Uterus (tissue), 4 donors: ENCODE measurements at places on chromosomes 3 and 15. TPM values are rescaled to one million over a fixed set of nuclear protein-coding genes. Genes with fewer than 3 reads are reported as not detected.

DNA sequence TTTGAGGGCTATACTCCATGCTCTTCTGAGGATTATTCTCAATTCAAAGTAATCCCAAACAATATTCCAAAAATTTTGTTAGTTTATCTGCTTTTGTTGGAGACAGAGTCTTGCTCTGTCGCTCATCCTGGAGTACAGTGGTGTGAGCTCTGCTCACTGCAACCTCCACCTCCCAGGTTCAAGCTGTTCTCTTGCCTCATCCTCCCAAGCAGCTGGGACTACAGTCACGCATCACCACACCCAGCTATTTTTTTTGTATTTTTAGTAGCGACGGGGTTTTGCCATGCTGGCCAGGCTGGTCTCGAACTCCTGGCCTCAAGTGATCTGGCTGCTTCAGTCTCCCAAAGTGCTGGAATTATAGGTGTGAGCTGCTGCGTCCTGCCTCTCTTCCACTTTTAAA, 39.1 kb downstream of the MEF2A start:
- no peak for DNase-seq

GRCh38 chr15:33655488-33655887, 312.8 kb upstream of the CHRM5 start:
- no peak for DNase-seq

DNA sequence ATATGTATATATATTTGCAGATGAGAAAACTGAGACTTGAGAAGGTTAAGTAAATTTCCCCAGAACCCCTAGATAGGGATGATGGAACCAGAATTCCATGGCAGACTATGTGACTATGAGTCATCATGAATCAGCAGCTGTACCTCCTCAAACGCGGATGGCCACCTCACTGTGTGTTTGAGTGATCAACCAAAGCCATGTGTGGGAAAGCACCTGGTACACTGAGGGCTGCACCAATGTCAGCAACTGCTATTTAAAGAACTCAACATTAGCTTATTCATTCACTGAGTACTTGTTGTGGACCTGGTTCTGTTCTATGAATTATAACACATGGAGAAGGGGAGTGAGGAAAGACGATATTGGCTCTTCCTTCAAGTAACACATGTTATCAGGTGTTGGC, 377.0 kb downstream of the GAP43 start:
- no peak for DNase-seq

DNA sequence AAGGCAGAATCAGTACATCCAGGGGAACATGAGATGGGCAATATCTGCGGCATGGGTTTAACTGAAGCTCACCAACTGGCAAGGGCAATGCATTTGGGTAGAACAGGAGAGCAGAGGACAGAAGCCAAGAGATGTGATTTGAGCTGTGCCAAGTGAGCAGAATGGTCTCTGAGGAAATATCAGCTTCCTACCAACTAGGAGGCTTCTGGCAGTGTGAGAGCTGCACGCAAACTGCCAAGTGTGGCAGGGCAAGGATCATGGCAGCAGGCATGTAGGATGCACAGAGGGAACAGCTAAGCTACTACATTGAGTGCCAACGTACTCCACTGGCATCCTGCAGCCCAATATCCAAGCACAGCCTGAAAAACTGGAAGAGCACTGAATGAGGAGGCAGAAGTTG, 1036.5 kb downstream of the TUSC7 start:
- DNase-seq = no peak

DNA sequence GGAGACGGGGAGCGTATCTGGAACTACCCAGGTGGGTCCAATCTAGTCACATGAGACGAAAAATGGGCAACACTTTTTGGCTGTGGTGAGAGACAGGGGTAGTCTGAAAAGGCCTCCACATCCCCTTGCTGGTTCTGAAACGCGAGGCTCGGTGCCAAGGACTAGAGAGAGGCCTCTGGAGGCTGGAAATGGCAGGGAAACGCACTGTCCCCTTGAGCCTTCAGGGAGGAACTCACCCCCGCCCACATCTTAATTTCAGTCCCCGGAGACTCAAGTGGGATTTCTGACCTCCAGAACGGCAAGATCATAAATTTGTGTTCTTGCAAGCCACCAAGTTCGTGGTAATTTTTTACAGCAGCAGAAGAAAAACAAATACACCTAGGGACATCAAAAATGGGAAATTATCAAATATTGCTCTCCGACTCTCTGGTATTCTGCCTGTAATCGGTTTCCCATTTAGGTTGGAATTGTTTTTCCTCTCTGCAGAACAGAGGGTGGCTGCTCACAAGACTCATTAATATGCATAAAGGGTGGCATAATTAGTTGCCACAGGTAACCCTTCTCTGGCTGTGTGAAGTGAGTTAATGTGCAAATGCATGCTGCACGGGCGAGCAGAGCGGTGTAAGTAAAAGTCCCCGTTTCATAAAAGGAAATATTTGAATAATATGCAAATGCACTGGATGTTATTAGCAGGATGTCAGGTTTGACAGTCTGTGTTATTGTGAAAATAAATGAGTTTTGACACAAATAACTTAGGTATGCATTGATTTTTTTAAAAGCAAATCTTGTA, 185.7 kb downstream of the ARRDC4 start:
- no peak for DNase-seq

DNA sequence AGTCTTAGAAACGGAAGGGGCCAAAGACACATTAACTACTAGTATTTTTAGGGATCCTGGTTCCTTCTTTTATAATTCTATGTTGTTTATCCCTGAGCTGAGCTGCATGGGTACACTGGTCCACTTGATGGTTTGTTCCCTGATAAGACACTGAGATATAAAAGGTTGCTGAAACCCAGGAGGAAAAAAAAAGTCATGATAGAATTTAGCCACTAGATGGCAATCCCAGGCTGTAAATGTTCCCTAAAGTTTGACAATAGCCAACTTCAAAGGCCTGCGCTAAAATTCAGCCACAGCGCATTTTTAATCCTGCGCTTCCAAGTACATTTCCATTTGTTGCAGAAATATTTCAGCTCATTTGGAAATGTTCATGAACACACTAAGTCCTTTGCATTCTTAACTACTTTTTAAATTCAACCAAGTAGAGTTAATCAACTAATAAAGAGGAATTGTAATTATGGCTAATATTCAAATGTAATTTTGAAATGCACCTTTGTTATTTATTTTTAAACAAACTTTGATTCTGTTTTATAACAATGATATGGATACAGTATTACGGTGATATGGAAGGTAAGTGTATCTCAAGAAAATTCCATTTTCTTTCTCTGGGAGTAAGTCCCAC, 249.3 kb upstream of the FEZF2 start:
- no peak for DNase-seq

DNA sequence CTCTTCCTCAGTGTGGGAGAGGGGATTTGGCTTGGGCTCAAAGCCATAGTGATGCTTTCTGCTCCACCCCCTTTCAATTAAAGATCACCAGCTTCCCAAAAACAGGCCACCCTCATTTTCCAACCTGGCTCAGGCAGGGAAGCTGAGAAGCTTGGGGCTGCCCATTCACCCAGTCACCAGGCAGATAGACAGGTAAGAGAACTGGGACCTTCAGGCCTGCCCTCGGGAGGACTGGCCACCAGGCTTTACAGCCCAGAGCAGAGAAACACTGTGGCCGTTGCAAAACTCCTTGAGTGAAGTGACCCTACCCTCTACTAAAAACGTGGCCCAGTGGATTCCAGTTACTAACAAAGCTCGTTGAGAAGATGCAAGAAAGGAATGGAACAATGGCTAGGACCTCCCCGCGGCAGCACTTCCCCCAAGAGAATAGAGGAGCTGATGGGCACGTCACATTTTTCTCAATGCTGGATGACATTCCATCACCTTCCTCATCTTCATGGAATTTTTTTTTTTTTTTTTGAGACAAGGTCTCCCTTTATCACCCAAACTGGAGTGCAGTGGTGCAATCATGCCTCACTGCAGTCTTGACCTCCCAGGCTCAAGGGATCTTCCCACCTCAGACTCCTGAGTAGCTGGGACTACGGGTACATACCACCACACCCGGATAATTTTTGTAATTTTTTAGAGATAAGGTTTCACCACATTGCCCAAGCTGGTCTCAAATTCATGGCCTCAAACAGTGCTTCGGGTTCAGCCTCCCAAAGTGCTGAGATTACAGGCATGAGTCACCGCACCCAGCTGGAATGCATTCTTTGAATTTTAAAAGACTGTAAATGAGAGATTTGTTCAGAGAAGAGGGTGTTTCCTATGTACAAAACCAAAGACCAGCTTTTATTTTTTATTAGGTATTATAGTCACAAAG, 37.9 kb downstream of the LIPC start:
- no peak for DNase-seq

DNA sequence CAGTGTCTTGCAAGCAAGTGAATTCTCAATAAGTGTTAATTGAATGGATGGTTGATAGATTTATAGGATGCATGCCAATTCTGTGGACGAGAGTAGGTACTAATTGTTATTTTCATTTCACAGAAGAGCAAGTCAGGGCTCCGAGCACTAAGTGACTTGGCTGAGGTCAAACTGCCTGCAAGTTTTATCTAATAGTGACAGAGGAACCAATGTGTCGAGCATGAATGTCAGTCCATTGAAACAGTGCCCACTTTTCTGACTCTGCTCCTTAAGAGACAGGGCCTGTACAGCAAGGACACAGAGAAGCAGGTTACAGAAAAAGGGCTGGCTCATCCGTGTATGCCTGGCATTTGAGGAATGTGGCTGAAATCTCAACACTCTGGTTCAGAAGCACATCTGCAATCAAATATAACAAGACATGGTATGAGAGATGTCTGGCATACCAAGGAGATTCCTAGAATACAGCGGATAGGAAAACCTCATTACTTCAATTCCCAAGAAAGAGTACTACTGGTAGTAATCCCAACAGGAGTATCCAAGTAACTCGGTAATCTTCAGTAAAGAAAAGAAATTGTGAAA, 6.0 kb upstream of the B3GNT5 start:
- no peak for DNase-seq

- no peak for DNase-seq
Observed at GRCh38 chr3:9061634-9062033, 98.4 kb upstream of the RAD18 start.

DNA sequence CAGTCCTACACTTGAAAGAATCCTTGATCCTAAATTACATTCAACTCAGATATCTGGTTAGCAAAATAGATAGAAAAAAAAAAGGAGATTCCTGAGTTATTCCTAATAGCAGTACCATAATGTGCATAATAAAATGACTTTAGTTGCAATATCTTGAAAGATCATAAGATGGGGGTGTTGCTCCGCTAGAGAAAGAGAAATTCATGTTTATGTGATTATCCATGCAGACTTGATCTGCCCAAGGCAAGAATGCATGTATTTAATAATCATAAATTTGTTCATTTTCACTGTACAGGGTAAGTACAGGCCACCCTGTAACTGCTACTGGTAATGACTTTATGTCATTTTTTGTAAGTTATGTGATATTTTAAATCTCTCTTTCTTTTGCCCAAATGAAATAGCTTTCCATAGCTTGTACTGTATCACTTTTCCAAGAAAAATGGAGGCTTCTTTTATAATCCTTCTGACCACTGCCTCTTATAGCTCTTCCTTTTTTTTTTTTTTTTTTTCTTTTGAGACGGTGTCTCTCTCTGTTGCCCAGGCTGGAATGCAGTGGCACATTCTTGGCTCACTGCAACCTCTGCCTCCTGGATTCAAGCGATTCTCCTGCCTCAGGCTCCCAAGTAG, 84.6 kb downstream of the HCN4 start:
- DNase-seq = no peak

DNA sequence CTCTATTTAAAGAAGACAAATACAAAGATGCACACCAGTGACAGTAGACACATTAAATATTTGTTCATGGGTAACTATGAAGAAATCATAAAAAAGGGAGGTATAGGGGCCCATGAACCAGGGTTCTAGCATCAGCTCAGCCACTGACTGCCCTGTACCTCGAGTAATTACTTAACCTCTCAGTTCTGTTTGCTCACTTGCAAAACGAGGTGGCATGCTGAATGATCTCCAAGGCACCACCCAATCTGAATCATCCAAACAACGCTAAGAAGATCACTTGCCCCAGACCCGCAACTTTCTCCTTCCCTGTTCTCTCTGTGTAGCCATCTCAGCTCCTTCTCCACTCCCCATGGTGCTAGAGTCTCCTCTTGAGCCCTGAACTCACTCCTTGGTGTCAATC, 374.7 kb downstream of the VPS13C start:
- no peak for DNase-seq

DNA sequence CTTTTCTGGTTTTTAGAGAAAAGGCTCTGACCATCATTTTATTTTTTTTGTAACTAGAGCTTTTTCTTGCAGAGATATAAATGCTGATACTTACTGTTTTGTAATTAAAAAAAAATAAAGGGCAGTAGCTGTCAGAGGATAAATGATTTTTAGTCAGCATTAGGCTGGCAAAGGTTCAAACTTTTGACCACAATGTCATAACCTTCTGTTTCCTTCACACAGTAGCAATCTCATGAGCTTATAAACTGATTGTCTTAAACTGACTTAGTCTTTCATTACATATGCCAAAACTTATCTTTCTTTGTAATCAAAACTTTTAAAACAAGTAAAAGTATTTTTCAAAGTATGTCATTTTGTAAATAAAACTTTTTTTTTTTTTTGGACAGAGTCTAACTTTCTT, 841.9 kb downstream of the OTOL1 start:
- DNase-seq = no peak

GRCh38 chr15:73915082-73915481, 11.2 kb upstream of the LOXL1 start:
- no peak for DNase-seq

GRCh38 chr3:139509631-139510030, 29.9 kb downstream of the RBP1 start:
- DNase-seq = no peak

DNA sequence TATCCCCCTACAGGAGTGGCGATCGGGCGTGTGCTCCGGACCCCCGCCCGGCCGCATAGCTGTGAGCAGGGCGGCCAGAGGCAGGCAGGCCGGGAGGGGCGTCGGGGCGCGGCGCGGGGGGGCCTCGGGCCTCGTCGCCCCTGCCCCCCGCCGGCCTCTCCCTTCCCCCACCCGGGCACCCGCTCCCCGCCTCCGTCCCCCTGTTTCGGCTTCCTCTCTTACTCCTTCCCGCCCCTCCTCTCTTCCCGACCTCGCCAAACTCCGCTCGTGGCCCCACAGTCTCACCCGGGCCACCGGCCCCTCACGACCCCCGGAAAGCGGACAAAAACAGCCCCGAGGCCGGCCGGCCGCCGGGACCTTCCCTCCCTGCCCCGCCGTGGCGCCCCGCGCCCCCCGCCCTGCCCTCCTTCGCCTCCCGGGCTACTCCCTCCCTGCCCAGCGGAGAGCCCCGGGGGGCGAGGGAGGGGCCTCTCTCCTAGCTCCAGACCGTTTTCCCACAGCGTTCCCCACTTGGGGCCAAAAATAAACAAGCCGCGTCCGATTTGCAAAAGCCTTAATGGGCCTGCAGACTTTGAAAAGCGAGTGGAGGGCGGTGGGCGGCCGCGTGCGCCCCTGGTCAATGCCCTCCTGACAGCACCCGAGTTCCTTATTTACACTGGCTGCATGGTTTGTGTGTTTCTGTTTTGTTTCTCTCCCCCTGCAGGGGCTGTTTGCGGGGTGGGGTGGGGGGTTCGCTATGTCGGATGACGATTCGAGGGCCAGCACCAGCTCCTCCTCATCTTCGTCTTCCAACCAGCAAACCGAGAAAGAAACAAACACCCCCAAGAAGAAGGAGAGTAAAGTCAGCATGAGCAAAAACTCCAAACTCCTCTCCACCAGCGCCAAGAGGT, 1.0 kb downstream of the UBE2E1 start:
- peak; percentile 42 for DNase-seq

ACP3 gene
- not detected for total RNA-seq

MUC13 gene
- total RNA-seq = not detected

GOLGA6L7 gene
- total RNA-seq = not detected

C3orf52 gene
- total RNA-seq = 0.51 TPM

TJP1 gene
- total RNA-seq = 191 TPM

SNX22 gene
- total RNA-seq = 1.7 TPM

CLDN16 gene
- total RNA-seq = 0.07 TPM

HCLS1 gene
- 12.8 TPM for total RNA-seq

TMEM45A gene
- 15.4 TPM for total RNA-seq

CPOX gene
- 15.6 TPM for total RNA-seq
